ENCODE measurements at places on chromosomes 2 and 18. TPM values are rescaled to one million over a fixed set of nuclear protein-coding genes. Genes with fewer than 3 reads are reported as not detected.
A peak's percentile ranks its signal among the peaks of the same experiment; 100 is the strongest.

The LCT gene
- polyA plus RNA-seq, result 0.05 TPM

The CXCR1 gene
- not detected for polyA plus RNA-seq

The NCKAP5 gene
- polyA plus RNA-seq, result 7.3 TPM

The AMER3 gene
- polyA plus RNA-seq, result 0.03 TPM

The VIT gene
- not detected for polyA plus RNA-seq

The COLEC12 gene
- 28.9 TPM for polyA plus RNA-seq

The UGT1A10 gene
- not detected for polyA plus RNA-seq

The TMEM37 gene
- polyA plus RNA-seq, result 46.6 TPM

The HNMT gene
- polyA plus RNA-seq, result 73.8 TPM

The SERPINB10 gene
- not detected for polyA plus RNA-seq

The GKN1 gene
- not detected for polyA plus RNA-seq

The SMYD1 gene
- 0.14 TPM for polyA plus RNA-seq

The TNFAIP6 gene
- polyA plus RNA-seq, result 2.3 TPM

The ERMN gene
- polyA plus RNA-seq, result 0.56 TPM

DNA sequence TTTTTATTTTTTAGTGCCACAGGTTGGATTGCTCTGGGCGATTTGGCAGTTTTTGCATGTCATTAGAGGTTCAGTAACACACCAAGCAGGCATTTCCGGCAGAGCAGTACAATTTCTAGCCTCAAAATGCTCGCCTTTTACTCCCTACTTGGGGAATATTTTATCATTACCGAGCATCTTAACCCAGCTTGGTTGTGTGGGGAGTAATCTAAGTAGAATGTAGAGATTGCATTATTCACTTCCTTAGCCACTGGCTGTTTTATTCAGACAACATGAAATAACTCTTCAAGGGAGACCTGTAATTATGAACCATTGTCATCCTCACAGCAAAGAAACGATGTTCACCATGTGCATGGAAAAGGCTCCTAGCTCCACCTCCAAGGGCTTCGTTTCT, 13.1 kb downstream of the GRP start:
- no peak for DNase-seq

DNA sequence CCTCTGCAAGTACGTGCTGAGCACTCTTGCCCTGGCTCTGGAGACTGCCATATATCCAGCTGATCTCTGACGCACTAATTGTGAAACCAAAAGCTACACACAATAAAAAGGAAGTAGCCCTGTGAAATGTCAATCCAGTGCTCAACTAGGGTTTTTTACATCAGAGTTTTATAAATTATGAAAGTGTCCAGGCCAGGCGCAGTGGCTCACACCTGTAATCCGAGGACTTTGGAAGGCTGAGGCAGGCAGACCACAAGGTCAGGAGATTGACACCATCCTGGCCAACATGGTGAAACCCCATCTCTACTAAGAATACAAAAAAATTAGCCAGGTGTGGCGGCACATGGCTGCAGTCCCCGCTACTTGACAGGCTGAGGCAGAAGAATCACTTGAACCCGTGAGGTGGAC, 24.5 kb upstream of the PEX13 start:
- DNase-seq, result no peak

- DNase-seq, result no peak
Observed at GRCh38 chr2:42987112-42987922, 194.9 kb upstream of the HAAO start.

GRCh38 chr18:63683152-63683551, 19.6 kb upstream of the SERPINB11 start:
- DNase-seq, result no peak

GRCh38 chr2:238852206-238852869, 4.5 kb downstream of the TWIST2 start:
- no peak for DNase-seq

DNA sequence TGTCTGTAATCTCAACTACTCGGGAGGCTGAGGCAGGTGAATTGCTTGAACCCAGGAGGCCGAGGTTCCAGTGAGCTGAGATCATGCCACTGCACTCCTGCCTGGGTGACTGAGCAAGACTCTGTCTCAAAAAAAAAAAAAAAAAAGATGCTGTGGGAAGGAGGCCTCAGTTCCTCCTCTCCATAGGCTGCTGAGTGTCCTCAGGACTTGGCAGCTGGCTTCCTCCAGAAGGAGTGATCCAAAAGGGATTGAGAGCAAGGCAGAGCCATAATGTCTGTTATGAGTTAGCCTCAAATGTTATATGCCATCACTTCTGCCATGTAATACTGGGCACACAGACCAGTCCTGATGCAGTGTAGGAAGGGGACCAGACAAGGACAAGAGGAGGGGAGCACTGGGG, 6.6 kb upstream of the NPC1 start:
- no peak for DNase-seq

- no peak for DNase-seq
Observed at GRCh38 chr2:95264624-95265023, 9.6 kb upstream of the PROM2 start.

- no peak for DNase-seq
Observed at GRCh38 chr2:170152421-170152820, 25.5 kb upstream of the MYO3B start.

- no peak for DNase-seq
Observed at GRCh38 chr2:173578404-173579107, 223.9 kb downstream of the CDCA7 start.

DNA sequence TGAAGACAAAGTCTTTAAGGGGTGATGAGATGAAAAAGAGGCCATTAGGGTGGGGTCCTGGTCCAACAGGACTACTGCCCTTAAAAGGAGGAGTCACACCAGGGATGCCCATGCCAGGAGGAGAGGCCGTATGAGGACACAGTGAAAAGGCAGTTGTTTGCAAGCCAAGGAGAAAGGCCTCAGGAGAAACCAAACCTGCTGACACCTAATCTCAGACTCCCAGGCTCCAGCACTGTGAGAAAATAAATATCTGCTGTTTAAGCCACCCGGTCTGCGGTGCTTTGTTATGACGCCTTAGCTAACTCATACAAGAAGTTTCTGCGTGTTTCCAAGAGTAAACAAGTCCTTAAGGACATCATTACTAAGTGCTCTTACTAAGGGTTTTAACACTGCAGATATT, 93.6 kb downstream of the DNER start:
- DNase-seq, result no peak

GRCh38 chr2:190582736-190583506, 48.4 kb upstream of the NEMP2 start:
- no peak for DNase-seq

- peak; percentile 60 for DNase-seq
Observed at GRCh38 chr2:127479219-127479825, 47.0 kb downstream of the IWS1 start.

- no peak for DNase-seq
Observed at GRCh38 chr2:105057005-105057404, 19.1 kb downstream of the MRPS9 start.

Measured in renal cortex interstitium (tissue), 15 donors.